Frontal cortex (tissue), 4 donors: ENCODE measurements at places on chromosomes 7 and 10. TPM values are rescaled to one million over a fixed set of nuclear protein-coding genes. Genes with fewer than 3 reads are reported as not detected.

LIPF gene
- total RNA-seq = not detected

DNA sequence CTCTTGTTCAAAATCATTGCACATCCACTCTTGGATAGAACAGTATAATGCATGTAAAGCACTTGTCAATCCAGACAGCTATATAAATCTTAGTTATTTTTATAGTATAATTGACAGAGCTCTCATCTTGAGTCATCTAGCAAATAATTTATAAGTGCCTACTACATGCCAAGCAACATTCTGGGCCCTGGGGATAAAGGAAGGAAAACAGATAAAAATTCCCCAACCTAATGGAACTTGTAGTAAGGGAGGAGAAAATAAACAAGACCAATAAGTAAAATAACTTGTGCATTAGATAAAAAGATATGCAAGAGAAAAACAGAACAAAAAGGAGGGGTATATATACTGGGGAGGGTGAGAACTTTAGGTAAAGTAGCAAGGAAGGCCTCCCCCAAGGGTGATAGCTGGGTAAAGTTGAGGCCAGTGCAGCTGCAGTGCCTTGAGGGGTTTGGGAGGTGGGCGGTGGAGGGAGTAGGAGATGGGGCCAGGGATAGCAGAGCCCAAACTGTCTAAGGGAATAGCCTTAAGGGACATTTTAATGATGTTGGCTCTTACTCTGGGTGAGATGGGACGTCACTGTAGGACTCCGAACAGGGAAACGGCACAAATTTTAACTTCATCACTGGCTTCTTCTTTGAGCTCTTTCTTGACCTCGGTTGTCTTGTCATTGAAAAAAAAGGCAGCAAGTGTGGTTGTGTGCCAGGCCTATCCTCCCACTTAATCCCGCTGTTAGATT lies 79.3 kb upstream of the SEC61G start:
- no peak for DNase-seq

- DNase-seq = no peak
Measured at GRCh38 chr10:57699944-57700343, 567.8 kb downstream of the IPMK start.

- no peak for DNase-seq
Measured at GRCh38 chr7:116206141-116206540, 4.2 kb upstream of the TES start.

DNA sequence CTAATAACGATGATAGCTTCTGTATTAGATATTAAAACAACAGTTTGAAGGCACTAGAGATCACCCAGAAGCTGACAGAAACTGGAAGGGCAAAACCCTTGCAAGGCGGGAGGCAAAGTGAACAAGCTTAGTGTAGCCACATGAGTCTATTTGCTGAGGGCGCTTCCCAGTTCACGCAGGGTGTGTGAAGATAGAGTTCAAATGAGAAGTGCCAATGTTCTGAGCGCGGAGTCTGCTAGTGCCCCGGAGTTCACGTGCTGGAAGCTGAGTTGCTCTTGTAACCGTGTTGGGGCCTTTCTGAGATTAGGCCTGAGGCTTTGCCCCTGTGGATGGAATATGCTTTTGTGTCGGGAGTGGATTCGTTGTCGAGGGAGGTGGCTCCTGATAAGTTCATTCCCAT lies 16.6 kb upstream of the GTPBP4 start:
- no peak for DNase-seq

- DNase-seq = no peak
Measured at GRCh38 chr7:15801551-15801950, 115.1 kb upstream of the MEOX2 start.

- DNase-seq = no peak
Measured at GRCh38 chr10:5534880-5535856, 10.4 kb downstream of the CALML3 start.
